ENCODE measurements at places on chromosomes 4 and X.

GRCh38 chr4:26321373-26322221, 783 bp downstream of the RBPJ start:
- DNase-seq: peak; percentile 15

- DNase-seq: no peak
These were observed 53.3 kb upstream of the STIM2 start for GRCh38 chr4:26807330-26807729.

DNA sequence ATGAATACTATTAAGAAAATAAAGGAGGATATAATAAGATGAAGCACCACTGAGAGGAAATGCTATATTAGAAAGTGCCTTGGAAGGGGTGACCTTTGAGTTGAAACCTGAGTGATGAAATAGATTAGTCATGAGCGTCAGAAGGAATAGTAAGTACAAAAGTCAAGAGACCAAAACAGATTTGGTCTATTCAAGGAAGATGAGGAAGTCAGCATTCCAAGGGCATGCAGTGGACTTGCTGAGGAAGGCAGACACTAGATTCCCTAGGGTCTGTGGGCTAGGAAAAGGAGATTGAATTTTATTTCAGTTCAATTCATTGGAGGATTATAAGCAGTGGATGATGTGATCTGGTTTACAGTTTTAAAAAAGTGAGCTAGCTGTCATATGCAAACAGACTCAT, 73.0 kb upstream of the WDFY3 start:
- peak; percentile 27 for DNase-seq

DNA sequence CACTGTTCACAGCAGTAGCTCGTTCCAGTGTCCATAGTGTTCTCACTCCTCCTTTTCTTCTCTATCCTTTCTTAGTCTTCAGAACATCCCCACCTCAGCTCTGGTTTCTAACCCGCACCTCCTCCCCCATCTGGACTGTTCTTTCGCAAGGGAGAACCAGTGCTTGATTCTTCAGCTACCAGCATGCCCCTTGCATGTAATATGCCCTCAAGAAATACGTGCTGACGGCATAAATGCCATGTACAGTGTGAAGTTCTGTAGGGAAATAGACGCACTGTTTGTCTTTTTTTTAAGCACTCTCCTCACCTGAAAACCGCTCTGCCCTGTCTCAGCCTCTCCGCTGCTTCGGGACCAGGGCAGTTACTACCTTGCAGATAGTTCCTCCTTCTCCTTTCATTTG, 5.3 kb downstream of the CLDN22 start:
- DNase-seq: no peak

DNA sequence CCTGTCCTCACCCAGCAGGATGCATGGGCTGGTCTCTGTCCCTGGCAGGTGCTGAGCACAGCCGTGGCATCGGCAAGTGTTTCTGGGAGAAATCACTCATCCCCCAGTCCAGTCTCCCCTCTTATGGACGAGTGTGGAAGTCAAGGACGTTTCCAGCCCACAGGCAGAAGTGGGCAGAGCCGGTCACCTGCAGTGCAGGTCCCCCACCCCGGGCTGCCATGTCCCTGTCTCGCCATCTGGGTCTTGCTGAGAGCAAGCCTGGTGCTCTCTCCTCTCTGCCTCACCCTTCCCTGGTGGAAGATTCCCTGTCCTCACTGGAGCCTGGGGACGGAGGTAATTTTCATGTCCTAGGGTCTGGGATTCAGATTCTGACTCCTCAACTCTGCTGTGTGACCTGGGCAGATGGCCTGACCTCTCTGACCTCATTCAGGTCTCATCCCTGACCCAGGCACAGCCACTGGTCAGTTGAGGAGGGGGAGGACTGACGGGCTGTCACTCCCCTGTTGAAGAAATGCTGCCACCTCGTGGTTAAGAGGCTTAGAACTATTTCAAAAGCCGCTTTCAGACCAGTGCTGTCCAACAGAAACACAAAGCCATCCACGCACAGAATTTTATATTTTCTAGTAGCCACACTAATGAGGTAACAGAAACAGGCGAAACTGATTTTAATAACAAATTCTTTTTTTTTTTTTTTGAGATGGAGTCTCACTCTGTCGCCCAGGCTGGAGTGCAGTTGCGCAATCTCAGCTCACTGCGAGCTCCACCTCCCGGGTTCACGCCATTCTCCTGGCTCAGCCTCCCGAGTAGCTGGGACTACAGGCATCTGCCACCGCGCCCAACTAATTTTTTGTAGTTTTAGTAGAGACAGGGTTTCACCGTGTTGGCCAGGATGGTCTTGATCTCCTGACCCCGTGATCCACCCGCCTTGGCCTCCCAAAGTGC, 1.8 kb downstream of the CPZ start:
- DNase-seq: peak; percentile 92

DNA sequence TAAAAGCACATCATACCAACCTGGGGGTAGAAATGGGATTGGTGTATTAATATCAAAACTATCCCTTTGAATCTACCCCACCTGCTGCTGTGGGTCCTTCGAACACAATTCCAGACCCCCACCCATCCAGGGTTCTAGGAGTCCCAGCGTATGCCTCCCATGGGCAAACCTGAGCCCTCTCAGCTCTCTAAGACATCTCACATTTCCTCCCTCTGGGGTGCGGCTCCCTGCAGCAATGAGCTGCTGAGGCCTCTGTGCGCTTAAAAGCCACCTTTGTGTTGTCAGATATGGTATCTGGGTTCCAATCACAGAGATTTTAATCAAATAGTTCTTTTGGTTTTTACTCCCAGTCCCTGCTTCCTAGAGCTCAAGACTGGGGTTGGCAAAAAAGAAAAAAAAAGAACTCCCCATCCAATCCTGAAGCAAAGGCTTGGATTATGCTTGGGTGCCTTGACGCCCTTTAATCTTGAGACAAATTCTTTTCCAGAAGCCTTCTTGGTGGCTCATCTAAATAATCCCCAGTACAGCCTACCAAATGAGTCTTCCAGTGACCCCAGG, 37.5 kb upstream of the NOCT start:
- no peak for DNase-seq

- DNase-seq: no peak
These were observed 5.7 kb upstream of the NHS start for GRCh38 chrX:17369309-17369708.

GRCh38 chr4:23369331-23369730, 520.5 kb downstream of the PPARGC1A start:
- DNase-seq: no peak

DNA sequence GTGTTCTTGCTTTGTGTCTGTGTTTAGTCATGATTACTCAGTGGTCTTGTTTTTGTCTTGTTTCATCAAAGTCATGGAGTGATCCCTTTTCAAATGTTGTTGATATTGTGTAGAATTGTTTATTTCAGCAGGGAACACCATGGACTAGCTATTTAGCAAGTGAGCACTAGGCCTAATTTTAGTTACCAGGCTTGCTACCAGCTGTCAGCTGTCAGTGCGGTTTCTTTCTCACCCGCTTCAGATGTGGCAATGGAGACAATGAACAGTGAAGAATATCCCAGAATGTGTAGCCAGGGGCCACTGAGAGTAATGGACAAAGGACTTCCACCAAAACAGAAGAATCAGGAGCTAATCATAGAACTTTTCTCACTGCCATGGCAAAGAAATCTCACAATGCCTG, 432.8 kb upstream of the FMR1 start:
- no peak for DNase-seq

GRCh38 chr4:37685823-37686372, 278 bp downstream of the RELL1 start:
- peak; percentile 70 for DNase-seq

GRCh38 chr4:25377572-25378436, 741 bp downstream of the ANAPC4 start:
- DNase-seq: peak; percentile 5

GRCh38 chr4:176646311-176646710, 146.4 kb downstream of the VEGFC start:
- DNase-seq: no peak

GRCh38 chrX:112668476-112669409, 11.0 kb downstream of the LHFPL1 start:
- DNase-seq: no peak

DNA sequence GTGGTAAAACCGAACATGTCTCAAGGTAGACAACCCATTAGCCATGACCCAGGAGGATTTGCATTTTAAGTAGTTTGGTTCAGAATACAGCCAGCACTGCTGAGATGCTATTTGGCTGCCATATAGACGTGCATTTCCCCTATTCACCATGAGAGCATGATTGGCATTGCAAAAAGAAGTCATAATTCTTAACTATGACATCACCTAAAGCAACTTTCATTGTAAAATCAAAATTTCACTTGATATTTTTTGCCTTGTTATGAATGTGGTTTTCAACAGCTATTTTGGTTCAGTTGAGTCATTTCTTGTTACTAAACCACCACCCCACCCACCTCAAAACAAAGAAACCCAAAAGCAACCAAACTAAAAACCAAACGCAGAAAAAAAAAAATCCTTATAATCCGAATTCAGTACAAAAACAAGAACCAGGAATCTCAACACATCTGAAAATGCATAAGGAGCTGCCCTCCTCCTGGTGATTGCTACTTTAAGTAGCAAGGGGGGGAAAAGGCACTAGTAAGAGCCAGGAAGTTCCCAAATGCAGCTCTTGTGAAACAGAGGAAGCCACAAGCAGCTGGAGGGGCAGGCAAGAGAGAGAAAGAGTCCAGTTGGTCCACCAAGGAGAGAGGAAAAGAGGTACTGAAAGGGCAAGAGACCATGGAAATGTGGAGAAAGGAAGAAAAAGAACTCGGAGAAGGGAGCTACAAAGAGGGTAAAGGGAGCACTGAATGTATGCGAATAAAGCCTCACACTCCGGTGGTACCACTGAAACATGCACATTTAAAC, 3.1 kb downstream of the SLITRK4 start:
- no peak for DNase-seq

- peak; percentile 24 for DNase-seq
These were observed 2.2 kb upstream of the CFI start for GRCh38 chr4:109803924-109804571.

DNA sequence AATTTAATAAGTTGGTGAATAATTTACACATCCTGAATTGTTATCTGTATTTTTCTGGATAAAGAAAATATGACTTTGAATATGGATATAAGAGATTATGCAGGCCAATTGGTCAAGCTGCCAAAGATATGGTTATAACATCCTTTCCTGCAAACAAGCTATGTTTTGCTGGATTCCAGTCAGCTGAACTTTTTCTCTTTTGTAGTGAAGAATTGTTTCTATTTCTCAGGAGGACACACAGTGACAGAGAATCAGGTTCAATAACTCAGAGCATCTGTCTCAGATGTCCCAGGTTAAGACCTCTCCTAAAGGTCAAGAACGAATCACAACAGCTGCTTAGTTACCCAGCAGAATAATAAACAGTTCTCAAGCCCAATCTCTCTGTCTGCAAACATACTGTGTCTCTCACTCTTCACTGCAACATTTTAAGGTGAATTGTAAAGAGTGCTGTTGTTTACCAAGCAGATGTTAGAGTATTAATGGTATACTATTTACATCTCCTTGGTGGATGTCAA, 189.5 kb upstream of the ANKRD50 start:
- DNase-seq: no peak

DNA sequence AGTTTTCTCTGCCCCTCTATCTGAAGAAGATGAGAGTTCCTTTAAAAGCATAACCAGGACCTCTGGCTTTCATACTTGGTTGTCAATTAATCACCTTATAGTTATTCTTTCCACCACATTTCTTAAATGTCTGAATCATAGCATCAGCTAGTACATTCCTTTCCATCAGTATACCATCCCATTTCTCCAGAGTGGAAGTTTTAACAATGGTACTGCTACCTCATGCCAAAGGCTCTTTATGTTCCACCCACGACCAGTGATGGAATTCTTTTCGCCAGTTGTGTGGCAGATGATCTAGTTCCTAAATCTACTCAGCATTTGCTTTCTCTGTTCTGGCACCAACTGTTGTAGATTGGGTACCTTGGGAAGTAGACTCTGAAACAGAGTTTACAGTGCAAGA, 379.8 kb downstream of the ZNF674 start:
- DNase-seq: peak; percentile 57

DNA sequence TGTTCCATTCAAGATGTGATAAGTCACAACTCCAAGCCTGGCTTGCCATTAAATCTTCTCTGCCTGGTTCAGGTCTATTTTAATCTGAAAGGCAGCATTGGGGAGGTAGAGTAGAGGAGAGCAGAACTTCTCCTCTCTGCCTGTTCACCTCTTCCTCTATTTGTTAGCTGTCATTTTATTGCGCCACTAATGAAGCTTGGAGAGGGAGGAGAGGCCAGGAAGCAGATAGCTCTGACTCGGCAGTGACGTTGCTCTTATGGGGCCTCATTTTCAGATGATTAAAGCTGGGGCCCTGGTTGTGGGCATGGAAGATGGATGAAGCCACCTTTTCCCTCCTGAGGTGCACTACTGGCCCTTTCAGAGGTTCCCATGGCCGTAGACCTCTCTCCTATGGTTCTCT, 207.3 kb downstream of the MID1IP1 start:
- DNase-seq: no peak

GRCh38 chr4:56463711-56464110, 3.7 kb upstream of the SRP72 start:
- no peak for DNase-seq

- DNase-seq: no peak
These were observed 394.0 kb upstream of the TEX13C start for GRCh38 chrX:124925681-124926080.

- no peak for DNase-seq
These were observed 275.5 kb downstream of the PPARGC1A start for GRCh38 chr4:23614284-23614892.

GRCh38 chr4:52545099-52546069, 113.7 kb downstream of the USP46 start:
- DNase-seq: peak; percentile 87

DNA sequence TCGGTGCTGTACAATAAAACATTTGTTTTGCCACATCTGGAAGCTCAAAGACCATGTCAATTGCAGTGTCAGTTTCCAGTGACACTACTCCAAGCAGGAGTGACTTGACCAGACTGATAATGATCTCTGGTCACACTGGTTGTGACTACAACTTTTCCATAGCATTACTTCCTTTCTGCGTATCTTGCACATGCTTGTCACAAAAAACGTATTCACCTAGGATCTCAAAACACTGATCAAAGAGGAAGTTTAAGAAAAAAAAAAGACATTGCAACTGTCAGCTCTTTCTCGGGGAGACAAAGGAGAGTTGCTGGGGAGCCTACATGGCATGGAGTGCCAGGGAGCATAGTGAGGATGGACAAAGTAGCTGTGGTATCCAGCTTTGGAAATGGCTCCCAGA, 60.6 kb downstream of the OPHN1 start:
- no peak for DNase-seq

GRCh38 chrX:72128881-72129280, 2.8 kb downstream of the RTL5 start:
- DNase-seq: peak; percentile 7

DNA sequence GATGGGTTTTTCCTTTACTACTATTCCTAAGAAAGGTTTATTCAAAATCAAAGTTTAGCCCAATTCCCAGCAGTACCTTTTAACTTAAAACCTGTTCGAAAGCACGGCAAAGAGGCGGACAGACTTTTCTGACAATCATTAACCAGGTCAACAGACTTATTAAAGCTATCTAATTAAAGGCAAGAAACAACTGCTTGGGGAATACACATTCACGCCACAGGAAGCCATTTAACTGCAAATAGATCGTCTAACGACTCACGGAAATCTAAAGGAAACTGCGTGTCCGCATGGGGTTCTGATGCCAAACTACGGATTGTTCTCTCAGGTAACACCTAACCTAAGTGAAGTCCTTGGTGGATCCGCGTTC, 663 bp upstream of the USP53 start:
- DNase-seq: no peak

- DNase-seq: peak; percentile 21
These were observed 48.8 kb upstream of the ADAD1 start for GRCh38 chr4:122329876-122330565.
